ENCODE measurements at places on chromosomes 7 and 10.

DNA sequence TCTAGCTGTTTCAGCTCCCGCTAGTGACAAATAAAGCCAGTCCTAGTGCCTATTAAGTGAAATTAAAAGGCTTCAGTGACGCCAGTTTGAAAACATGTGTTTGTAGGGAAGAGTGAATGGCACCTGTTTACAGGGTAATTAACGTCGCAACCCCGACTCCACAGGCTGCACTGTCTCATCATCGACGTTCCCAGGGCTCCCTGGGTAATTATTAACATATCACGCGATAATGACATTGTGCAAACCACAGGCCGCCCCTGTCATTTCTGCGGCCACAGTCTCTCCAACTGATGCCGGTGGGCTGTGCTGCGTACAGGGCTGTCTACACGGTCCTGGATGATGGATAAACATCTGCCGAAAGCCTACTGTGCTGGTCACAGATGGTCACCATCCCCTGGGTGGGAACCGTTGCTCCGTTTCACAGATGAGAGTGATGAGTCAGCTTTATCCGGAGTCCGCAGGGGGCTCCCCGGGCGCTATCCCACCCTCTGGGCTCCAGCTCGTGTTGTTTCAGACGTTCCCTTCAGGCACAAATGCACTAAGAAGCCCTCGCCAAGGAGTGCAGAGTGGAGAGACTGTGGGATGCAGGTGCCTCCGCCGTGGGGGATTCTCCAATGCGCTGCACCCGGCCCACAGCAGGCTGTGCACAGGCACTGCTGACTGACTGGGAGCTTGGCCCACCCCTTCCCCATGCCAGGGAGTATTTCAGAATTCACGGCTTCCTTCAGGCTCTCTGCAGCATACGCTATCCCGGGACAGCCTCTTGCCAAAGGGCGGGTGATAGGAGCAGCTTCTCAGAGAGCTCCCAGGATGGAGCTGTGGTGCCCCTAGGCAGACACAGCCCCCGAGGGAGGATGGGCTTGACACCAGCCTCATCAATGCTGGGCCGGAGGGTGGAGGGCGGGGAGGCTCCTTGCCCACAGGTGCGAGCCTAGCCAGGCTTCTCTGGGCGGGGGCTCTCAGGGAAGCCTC, 491.8 kb upstream of the FOXK1 start:
- no peak for DNase-seq

- no peak for DNase-seq
Observed at GRCh38 chr10:79133416-79133815, 64.7 kb downstream of the ZMIZ1 start.

DNA sequence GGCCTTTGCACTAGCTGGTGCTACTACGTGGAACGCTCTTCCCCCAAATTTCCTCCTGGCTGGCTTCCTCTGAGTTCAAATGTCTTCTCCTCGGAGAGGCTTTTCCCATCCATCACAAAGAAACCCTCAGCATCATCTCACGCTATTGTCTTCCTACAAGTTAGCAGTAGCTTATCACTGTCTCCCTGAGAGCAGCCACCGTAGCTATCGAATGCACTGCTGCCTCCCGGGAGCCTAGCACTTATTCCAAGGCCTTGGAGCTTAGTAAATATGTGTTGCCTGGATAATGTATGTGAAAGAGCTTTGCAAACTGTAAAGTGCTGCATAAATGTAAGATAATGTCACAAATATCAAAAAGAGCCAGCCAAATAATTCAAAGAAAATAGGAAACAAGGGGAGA, 124.4 kb downstream of the KCNMA1 start:
- DNase-seq: no peak

- no peak for DNase-seq
Observed at GRCh38 chr7:115260381-115260780, 338.5 kb downstream of the MDFIC start.

GRCh38 chr10:13615650-13616300, 29.0 kb downstream of the PRPF18 start:
- DNase-seq: peak; percentile 91

DNA sequence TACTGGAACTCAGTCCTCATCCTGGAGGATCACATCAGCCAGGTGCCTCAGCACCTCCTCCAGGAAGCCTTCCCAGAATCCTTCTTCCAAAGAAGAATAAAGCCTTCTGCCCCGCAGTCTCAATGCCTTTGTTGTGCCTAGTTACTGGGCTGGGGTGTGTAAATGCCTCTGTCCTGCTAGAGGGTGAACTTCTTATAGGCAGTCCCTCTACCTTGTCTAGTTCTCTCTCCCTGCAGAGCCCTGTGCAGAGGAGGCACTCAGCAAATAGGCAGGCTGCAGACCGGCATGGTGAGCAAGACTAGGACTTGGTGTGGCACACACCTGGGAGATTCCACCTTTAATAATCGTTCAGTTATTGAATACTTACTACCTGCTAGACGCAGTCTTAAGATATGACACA, 104.7 kb upstream of the PCBD1 start:
- DNase-seq: no peak

DNA sequence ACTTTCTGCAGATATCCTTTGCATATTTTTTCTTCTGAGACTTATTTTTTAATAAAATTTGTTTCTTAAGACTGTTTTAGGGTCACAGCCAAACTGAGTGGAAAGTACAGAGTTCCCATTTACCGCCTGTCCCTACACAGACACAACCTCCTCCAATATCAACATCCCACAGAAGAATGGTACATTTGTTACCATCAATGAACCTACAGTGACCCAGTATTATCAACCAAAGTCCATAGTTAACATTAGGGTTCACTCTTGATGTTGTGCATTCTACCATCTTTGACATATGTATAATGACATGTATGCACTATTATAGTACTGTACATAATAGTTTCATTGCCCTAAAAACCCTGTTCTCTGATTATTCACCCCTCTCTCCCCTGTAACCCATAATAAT, 14.6 kb upstream of the REEP3 start:
- DNase-seq: no peak

GRCh38 chr7:155520114-155520513, 26.2 kb downstream of the CNPY1 start:
- DNase-seq: no peak

- no peak for DNase-seq
Observed at GRCh38 chr7:82950436-82950835, 212.2 kb downstream of the PCLO start.

- peak; percentile 57 for DNase-seq
Observed at GRCh38 chr7:120272701-120273475, at the start of gene KCND2. Gene KCND2 (plus strand): TSS chr7:120273175.

DNA sequence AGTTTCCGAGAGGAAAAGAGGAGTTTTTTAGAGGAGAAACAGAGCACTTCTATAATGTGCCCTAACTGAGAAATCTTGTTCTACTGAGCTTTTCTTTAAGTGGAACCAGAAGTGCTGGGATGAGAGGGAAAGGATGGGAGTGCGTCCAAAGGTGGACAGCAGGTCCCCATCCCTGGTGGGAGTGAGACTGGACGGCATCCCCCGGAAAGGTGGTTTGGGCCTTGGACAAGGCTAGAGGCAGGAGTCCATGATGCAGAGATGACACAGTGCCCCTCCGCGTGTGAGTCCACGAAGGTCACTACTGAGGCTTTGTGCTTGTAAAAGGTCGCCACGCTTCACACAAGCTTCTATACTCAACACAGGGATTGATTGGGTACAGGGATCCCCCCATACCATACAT, 6.1 kb upstream of the EN2 start:
- no peak for DNase-seq

- no peak for DNase-seq
Observed at GRCh38 chr7:154844499-154844898, 158.4 kb downstream of the PAXIP1 start.

- no peak for DNase-seq
Observed at GRCh38 chr10:88076027-88076880, 212.8 kb downstream of the PTEN start.

DNA sequence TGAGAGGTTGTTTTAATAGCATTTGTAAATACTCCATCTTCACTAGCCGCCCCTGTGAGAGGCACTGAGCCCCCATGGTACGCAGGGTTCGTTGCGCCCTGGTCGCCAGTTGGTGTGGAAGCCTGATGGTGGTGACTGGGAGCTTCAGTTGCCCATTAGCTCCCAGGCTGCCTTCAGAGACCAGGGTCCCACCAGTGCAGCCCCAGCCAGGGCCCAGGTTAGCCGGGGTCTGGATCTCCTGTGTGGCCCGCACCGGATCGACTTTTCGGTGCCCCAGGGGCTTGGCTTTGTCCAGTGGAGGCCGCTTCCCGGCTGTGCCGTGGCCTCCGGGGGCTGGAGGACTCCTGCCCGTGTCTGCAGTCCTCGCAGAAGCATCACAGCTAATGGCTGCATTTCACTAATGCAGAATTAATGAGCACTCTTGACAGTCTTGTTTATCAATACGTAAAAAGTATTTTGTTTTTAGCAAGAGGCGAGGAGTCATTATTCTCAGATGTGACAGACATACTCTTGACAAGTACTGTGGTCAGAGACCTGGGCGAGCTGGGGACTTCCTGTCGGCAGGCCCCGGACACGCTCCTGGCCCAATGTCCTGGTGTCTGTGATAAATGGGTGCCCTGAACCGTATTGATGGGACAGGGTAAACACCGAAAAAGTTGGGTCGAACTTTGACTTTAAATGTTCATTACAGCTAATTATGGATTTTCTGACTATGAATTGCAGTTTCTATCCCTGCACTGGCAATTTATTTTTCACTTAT, 99.8 kb downstream of the NKX6-2 start:
- DNase-seq: peak; percentile 19

DNA sequence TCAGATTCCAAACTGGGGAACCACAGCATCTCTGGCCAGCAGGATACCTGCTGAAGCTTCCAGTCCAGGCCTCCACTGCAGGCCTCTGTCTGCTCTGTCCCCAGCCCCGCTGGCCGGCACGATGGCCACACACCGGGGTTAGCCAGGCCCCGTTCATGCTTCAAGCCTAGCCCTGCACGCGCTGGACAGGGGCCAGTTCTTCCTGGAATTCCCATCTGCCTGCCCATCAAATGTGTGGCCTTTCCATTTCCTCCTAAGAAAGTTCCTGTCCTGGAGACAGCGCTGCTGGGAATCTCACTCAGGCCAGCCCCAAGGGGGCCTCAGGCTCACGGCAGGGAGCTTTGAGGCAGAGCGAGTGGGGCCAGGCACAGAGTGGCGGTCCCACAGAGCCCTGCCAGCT, 18.0 kb downstream of the SH2B2 start:
- DNase-seq: no peak

DNA sequence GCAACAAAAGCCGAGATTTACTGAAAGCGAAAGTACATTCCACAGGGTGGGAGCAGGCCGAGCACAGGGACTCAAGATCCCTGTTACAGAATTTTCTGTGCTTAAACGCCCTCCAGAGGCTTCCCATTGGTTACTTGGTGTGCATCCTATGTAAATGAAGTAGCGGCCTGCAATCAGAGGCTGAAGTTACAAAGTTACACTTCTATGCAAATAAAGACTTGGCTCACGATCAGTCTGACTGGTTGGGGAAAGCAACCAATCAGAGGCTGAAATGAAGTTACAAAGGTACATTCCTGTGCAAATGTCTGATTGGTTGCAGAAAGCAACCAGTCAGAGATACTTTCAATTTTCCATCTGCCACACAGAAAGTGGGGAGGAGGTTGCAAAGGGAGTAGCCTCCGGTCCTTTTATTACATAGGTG, 4.1 kb downstream of the ACBD7 start:
- DNase-seq: no peak

DNA sequence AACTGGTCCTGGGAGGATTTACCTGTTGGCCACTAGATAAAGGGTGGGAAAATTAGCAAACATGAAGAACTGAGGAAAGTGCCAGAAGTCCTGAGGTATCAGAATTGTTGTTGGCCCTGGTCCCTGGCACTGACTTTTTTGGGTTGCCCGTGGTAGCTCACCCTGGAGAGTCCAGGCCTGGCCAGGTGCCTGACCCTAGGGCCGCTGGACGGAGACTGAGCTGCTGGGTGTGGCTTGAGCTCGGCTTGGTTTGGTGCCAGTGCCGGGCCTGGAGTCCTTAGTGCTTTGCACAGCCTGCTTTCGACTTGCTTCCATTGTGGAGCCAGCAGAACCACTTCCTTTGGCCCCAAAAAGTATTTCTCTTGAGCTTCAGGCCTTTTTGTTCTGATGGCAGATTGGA, 12.9 kb downstream of the MDH2 start:
- DNase-seq: no peak

DNA sequence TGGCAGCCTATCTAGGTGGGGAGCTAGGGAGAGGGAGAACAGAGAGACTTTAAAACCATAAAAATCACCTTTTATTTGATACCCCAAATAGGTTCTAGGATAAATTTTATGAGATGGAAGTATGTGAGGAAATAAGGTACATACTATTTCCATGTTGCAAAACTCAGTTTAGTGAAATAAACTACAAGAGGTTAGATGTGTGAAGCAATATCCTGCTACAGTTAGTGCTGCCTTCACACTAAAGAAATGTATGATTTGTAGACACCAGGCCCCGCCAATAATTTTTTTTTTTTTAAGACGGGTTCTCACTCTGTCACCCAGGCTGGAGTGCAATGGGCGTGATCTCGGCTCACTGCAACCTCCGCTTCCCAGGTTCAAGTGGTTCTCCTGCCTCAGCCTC, 34.4 kb upstream of the RSBN1L start:
- no peak for DNase-seq

DNA sequence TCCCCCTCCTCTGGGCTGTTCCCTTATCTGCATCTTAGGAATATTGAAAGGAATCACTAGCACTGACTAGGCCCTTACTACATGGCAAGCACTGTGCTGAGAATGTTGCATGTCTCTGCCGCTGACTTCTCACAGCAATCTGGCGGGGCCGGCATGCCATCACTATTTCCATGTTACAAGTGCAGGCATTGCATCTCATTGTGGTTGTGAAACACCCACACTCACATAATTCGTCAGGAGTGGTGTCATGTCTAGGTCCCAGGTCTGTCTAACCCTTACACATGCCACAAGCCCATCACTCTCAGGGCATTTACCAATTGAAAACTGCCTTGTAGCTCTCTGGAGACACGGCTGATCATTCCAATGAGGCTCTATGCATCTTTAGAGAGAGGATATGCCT, 8.5 kb upstream of the IL2RA start:
- no peak for DNase-seq

Data from islet precursor cell (in vitro differentiated cells).